ENCODE measurements at places on chromosomes 4 and X.
A peak's percentile ranks its signal among the peaks of the same experiment; 100 is the strongest.

DNA sequence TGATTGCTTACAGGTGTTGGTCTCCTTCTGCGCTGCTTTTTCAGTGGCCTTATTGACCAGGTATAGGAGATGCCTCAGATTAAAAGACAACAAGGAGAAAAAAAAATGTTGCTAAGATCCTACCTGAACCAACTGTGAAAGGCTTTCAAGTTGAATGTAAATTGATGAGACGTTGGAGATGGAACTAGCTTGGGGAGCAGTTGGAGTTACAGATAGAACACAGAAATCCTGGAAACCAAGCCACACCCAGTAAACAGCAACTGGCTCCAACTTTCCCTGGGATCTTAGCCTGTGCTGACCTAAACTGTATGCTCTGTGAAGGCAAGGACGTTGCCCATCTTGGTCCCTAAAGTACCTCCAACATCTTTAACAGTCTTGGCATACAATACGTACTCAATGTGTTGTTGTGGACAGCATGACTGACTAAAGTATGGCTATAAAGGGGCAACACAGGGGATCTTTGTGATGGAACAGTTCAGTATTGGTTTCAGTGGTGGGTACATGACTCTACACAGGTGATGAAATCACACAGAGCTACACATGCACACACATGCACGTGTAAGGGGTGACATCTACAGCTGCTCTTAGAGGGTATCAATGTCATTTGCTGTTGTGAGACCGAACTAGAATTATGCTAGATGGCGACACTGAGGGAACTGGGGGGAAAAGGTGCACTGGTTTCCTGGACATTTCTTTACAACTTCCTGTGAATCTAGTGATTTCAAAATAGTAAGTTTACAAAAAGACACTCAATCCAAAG, 22.3 kb downstream of the GAB3 start:
- DNase-seq = no peak

DNA sequence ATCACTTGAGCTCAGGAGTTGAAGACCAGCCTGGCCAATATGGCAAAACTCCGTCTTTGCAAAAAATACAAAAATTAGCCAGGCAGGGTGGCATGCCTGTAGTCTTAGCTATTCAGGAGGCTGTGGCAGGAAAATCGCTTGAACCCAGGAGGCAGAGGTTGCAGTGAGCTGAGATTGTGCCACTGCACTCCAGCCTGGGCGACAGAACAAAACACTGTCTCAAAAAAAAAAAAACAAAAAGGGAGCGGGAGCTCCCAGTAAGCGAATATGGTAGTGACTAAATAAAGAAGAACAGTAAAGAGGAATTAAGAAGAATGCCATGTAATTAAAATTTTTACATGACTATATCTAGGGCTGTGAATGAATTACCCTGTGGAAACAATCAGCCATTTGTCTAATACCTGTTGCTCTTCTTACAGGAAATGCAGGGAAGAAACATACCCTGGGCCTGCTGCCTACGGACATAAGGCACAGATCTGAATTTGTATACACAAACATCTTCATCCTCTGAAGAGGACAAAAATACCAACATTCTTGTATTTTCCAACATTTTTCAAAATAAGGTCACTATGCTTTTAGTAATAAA, 11.4 kb downstream of the WDFY3 start:
- no peak for DNase-seq

DNA sequence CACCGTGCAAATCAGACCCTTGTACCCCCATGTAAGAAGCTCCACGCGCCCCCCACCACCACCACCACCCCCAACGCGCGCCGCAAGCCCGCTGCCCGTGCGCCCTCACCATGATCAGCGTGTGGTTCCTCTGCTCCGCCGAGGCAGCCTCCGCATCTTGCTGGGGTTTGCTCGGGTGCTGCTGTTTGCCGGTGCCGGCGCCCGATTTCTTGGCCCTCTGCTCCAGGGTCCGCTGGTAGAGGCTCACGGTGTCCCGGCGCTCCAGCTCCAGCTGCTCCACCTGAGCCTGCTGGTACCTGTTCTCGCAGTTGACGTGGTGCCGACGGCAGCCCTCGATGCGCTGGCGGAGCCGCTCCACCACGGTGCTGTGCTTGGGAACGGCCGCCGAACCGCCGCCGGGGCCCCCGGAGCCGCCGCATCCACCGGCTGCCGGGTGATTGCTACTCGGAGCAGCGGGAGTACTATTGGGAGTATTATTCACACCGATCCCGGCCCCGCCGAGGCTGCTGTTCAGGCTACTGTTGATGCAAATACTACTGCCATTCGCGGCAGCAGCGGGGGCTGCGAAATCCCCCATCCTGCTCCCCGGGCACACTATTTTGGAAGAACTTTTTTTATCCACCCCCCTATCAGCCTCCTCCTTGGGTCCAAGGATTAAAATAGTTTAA, 1.1 kb downstream of the MAML3 start:
- peak; percentile 68 for DNase-seq

DNA sequence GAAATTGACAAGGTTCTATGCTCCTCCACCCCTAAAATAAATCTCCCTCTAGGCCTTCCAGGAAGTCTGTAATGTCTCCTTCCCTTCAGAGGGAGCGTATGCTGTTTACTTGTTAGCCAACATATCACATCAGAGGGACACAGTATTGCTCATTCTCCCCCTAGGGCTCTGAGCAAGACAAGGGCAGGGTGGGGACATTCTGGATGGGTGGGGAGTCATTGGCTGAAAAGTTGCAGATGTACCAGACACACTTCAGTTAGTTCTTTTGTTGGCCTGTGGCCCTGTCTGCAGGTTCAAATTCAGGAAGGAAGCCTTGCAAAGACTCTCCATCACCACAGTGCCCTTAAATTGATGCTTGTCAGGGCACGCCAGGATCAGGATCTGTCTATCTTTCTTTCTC, 106.3 kb upstream of the TEX13D start:
- DNase-seq = no peak

DNA sequence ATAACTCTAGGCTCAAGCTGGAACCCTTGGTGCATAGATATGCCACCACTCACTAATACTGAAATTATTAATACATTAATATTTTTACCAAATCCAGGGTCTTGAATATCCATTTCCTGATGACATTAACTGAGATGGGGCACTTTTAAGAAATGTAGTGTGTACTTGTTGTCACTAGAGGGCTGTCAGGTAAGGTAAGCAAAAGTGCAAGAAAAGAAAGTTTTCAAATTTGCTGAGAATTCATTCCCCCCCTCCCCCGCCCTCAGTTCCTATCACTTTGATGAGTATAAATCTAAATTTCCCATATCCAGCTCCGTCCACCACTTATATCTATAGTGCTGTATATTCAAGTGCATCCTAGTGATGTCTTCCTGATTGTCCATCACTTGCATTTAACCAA, 20.5 kb upstream of the WDR44 start:
- no peak for DNase-seq

DNA sequence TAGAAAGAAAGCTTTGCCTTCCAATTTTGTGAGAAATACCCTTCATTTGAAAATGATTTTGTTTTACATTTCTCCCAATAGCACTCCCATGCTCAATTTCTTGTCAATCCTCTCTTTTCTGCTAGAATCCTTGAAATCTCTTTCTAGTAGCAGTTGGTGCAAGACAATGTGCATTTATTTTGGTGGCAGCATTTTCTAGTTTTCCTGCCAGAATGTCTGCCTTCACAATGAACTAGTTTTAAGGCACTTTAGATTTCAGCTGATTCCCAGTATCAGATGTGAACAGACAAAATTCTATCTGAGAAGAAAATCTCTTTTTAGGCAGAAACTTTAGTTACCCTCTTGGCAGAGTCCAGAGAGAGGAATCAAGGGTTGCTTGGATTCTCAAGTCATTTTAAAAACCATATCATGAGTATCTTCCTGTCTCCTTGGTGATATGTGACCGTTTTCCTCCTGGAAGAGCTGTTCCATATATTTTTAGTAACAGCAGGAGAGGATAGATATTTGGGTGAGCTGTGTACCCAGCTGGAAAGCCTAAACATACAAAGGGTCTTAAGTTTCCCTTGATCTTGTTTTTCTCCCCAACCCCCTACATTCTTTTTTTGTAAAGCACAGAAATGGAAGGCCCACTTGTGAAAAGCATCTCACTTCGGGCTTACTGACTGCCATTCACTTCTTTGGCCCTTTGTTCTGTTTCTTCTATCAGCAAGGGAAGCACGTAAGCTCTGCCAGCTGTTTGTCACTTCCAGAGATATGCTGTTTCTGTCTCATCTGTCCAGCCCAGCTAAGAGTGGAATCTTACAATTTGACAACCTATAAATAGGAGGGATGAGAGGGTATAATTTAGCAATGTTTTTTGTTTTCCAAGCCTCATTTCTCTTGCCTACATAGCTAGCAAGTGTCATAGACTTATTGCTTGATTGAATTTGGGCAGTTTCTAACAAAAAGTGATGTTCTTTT, 38.7 kb downstream of the TSPAN7 start:
- DNase-seq = no peak

- DNase-seq = no peak
These were observed 63.4 kb upstream of the PDE5A start for GRCh38 chr4:119692001-119692400.
